ENCODE measurements at places on chromosomes 4 and X.

DNA sequence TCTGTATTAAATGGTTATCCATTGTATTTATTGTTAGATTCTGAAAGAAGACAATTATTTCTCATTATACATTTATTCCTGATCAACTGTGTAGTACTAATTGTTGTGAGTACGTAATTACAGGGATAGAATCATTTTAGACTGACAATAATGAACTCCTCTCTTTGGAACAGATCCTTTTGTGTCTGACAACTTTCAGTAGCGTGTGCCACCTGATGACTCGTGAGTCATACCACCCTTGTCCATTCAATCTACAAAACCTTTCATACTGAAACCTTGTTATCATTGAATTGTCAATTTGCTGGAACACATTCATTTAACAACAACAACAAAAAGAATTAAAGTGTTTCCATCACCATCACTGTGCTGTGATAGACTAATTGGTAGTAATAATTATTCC lies 602.7 kb upstream of the PCDH7 start:
- DNase-seq = no peak

GRCh38 chrX:152819266-152819665 lies 11.3 kb downstream of the CETN2 start:
- DNase-seq = no peak

DNA sequence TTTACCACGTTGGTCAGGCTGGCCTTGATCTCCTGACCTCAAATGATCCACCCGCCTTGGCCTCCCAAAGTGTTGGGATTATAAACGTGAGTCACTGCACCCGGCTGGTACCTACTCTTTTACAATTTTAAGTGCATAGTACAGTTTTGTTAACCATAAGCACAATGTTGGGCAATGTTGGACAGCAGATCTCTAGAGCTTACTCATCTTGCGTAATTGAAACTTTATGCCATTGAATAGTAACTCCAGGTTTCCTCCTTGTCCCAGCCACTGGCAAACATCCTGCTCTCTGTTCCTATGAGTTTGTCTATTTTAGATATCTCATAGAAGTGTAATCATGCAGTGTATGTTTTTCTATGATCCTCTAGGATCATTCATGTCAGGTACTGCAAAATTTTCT lies 9.3 kb upstream of the CPE start:
- peak; percentile 76 for DNase-seq

- DNase-seq = no peak
These were observed 4.3 kb downstream of the KLHL5 start for GRCh38 chr4:39066371-39066770.

GRCh38 chrX:118904218-118904617 lies 70.2 kb upstream of the LONRF3 start:
- DNase-seq = no peak

DNA sequence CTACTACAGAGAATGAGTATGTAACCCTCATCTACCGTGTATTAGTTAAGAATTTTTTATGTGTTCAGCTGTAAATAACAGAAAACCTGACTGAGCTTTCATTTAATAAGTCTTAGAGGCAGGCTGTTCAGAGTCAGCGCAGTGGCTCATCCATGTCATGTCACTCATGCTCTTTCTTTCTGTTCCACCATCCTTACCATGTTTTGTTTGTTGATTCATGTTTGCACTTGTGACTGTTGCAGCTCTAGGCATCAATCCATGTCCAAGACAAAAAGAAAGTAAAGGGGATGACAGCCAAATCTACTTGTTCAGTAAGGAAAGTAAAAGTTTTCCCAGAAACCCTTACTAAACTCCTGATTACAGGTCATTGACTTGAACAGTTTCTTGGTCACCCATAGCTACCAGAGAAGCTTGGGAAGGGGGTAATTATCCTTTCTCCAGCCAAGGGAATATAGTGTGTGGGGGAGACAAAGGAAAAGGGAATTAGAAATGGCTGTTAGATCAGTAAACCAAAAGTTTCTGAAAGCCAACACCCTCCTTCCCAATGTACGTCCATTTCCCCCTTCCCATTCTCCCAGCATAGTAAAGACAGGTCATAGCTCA lies 9.0 kb downstream of the ART3 start:
- DNase-seq = no peak

DNA sequence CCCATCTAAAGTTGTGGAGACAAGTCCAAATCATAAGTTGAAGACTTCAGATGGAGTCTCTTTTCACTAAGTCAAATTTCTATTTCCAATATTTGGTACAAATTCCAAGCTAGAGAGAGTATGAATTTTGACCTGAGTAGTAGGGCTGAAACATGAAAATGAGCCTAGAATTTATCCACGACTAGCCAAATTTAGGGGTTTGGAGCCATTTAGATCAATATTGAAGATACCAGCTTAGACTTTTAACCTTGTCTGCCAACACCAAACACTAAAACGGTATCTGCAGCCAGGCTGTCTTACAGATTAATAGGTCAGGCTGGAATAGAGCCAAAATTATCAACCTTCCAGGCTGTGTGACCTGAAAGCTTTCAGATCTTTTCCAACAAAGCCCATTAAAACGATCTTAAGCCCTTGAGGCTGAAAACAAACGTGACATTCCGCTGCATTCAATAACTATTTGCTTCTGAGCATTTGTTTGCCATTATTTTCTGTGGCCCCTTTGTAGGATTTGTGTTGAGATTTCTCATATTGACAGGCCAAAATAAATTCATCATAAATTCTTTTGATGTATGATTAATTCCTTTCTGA lies 268.7 kb upstream of the DKK2 start:
- no peak for DNase-seq

GRCh38 chr4:160353548-160353947 lies 1250.7 kb downstream of the RAPGEF2 start:
- DNase-seq = no peak

- DNase-seq = peak; percentile 53
These were observed 27.2 kb downstream of the TACC3 start for GRCh38 chr4:1748465-1748995.

GRCh38 chrX:87941841-87942240 lies 424.2 kb downstream of the KLHL4 start:
- no peak for DNase-seq

GRCh38 chrX:123818243-123818642 lies 41.6 kb upstream of the XIAP start:
- DNase-seq = no peak

DNA sequence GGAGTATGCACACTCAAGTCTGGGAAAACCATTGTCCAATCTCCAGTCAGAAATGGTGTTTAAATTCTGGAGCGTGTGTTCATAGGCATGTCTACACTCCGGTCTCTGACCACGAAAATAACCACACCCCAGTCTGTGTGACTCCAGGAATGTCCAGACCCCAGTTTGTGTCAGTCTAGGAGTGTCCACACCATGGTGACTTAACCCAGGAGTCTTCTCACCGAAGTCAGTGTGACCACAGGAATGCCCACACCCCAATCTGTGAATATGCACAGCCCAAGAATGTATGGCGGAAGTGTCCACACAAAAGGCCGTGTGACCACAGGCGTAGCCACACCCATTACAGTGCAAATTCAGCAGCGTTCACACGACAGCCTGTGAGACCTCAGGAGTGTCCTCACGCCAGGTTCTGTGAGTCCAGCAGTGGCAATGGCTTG lies 11.4 kb downstream of the FTSJ1 start:
- no peak for DNase-seq

GRCh38 chrX:102765809-102766208 lies 45.3 kb downstream of the GPRASP3 start:
- DNase-seq = no peak

DNA sequence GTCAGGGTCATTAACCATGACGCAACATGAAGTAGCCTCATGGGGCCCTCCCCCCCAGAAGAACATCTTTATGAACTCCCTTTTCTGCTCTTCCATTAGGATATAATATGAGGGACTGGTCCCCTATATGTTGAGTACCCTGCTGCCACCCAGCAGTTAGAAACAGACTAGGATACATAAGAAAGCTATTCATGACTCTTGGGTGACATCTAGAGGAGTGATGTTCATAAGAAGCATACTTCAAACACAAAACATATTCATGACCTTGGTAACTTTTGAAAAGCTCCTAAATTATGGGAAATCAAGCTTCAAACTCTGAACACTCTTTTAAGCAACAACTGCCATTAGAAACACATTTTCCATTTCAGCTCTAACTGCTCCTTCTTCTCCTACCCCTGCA lies 155.2 kb upstream of the SPIN4 start:
- peak; percentile 28 for DNase-seq

GRCh38 chr4:88078579-88078978 lies 71.1 kb downstream of the PKD2 start:
- DNase-seq = no peak

DNA sequence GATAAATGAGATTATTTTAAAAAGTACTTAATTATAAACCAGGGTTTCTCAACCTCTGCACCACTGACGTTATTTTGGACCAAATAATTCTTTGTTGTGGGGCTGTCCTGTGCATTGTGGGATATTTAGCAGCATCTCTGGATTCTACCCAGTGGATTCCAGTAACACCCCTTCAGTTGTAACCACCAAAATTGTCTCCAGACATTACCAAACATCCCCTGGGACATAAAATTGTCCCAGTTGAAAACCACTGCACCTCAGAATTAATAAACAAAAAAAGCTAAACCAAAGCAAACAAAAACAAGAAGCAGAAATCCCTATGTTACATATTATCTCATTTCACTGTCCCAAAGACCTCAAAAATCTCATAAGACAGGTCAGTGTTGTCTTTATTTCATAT lies 54.2 kb upstream of the GIMD1 start:
- no peak for DNase-seq

DNA sequence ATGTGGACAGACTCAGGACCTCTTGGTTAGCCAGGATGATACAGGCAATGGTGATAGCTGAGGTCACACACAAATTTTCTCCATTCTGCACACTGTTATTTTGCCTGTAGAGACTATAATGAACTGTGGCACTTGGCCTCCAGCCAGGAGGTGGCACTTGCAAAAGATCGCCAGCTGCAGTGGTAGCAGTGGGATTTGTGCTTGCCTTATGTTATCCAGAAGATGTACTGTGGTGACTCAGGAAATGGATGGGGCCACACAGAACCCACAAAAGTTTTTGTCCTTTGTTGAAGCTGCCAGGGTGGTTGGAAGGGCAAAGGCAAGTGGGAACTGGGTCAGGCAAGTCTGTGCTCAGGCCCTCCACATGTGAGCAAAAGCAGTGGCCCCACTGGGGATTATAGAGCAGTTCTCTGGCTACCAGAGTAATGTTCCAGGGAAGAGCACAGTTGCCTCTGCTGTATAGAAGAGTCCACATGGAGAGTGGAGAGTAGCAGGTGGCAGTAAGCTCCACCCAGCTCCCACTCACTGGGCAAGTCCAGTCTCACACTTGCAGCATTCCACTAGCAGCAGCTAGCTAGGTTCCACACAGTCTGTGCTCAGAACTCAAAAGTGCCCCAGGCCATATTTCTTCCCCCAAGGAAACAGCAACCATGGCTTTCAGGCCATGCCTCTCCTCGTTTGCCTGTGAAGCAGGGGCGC lies 5.9 kb upstream of the C4orf17 start:
- no peak for DNase-seq

- DNase-seq = no peak
These were observed 475.4 kb upstream of the RPS6KA3 start for GRCh38 chrX:20742106-20742505.

Measured in AML-193 (cell line).